ENCODE measurements at places on chromosomes 2 and 18.

DNA sequence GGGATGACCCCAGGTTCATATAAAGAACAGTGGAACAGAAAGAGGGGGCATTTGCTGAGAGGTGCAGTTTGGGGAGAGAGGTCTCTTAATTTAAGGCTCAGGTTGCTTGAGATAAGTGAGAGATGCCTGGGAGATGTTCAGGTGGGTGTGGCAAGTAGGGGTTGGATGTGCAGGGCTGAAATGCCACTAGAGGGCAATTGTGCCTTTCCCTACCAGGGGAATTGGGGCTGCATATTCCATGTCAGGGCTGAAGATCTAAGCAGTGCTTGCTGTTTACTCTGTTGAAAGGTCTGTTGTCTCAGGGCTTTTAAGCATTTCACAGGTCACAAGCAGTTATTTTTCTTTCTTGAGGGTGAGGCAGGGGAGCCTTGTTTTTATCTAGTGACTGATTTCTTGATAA is 7.8 kb downstream of the CCDC85A start:
- no peak for DNase-seq

GRCh38 chr2:112750560-112750843 is 13.9 kb downstream of the CKAP2L start:
- no peak for DNase-seq

DNA sequence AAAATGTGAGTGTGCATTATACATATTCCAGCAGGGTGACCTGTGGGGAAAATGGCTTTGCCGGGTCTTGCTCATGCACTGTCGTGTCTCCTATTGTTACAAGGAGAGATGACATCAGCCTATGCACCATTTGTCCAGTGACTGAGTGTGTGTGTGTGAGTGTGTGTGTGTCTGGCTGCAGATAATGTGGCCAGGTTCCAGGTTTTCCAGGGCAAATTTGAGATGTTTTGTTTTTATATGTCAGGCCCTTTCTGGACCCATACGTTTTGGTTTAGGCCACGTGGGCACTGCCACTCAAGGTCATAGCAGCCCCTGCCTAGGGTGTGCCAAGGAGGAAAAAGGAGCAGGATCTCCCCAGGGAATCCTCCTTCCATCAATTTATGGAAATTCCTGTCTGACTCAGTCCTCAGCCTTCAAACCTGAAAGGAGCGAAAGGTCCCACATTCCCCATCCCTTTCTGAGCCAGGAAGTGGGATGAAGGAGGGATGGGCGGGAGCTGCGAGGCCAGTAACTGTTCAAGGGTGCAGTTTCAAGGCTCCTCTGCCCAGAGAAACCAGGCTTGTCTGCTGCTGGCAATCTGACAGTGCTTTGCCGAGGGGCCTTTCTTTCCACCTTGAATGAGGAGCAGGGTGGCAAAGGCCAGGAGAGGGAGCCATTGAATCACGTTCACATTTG is 93.0 kb upstream of the SMAD2 start:
- peak; percentile 7 for DNase-seq

DNA sequence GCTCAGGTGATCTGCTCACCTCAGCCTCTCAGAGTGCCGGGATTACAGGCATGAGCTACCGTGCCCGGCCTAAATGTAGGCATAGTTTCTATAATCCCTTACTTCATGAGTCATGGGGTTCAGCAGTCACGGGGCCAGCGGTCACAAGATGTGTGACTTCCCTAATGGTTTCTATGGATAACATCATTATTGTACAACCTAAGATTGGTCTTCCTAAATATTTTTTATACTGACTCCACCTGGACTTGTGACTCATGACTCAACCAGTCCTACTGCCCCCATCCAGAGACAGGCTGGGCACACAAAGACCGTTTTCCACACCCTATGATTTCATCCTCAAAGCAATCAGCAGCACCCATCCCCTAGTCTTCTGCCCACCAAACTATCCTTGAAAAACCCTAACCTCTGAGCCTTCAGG is 15.9 kb downstream of the FAM210A start:
- no peak for DNase-seq

GRCh38 chr18:9608728-9609127 is 5.6 kb downstream of the PPP4R1 start:
- no peak for DNase-seq

GRCh38 chr2:157677941-157678340 is 49.3 kb upstream of the ACVR1C start:
- DNase-seq, result no peak
